ENCODE measurements at places on chromosomes 1 and 21. TPM values are rescaled to one million over a fixed set of nuclear protein-coding genes. Genes with fewer than 3 reads are reported as not detected.

The AMY1C gene
- not detected for total RNA-seq

The SLC45A1 gene
- total RNA-seq, result 0.27 TPM

The S100A2 gene
- total RNA-seq, result 0.27 TPM

The CCDC181 gene
- 0.54 TPM for total RNA-seq

The RNF187 gene
- 26.9 TPM for total RNA-seq

The SELENBP1 gene
- 3.0 TPM for total RNA-seq

The TTC34 gene
- total RNA-seq, result 0.27 TPM

The ANGPTL1 gene
- total RNA-seq, result not detected

The CORT gene
- 0.27 TPM for total RNA-seq

The KISS1 gene
- total RNA-seq, result under 0.01 TPM

The CR1L gene
- total RNA-seq, result under 0.01 TPM

The C4BPB gene
- total RNA-seq, result under 0.01 TPM

The LAD1 gene
- total RNA-seq, result not detected

The SLC5A9 gene
- 0.27 TPM for total RNA-seq

The KIRREL1 gene
- total RNA-seq, result 0.54 TPM

The UMODL1 gene
- 2.4 TPM for total RNA-seq

The RNU1-4 gene
- total RNA-seq, result under 0.01 TPM

The CTH gene
- 3.0 TPM for total RNA-seq

All from hematopoietic multipotent progenitor cell (in vitro differentiated cells).